ENCODE measurements at places on chromosomes 6 and 20.

- no peak for DNase-seq
Observed at GRCh38 chr20:14406495-14406894, 69.1 kb upstream of the FLRT3 start.

- DNase-seq: no peak
Observed at GRCh38 chr20:40686434-40686882, 2.6 kb downstream of the MAFB start.

DNA sequence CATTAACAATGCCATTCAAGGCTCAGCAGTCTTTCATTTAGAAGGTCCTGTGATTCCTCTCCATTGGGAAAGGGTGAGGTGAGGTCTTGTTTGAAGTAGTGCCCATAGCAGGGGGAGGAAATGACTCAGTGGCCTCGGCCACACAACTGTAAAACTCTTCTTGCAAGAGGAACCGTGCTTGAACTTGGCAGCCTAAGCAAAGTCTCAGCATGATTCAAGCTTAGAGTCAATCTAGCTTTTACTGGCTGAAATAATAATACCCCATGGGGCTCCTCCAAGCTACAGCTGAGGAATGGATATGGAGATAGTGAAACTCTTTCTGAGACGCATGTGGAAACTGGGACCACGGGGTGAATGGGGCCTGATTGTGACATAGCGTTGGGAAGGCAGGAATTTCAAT lies 428.2 kb downstream of the BMP2 start:
- DNase-seq: no peak

- DNase-seq: no peak
Observed at GRCh38 chr20:50344232-50345071, 153.8 kb downstream of the CEBPB start.

GRCh38 chr6:89037141-89037900 lies 43.2 kb upstream of the PNRC1 start:
- peak; percentile 5 for DNase-seq

GRCh38 chr20:45433316-45433715 lies 17.4 kb downstream of the PIGT start:
- no peak for DNase-seq

- DNase-seq: no peak
Observed at GRCh38 chr20:46507760-46508407, 5.5 kb downstream of the ZNF334 start.

DNA sequence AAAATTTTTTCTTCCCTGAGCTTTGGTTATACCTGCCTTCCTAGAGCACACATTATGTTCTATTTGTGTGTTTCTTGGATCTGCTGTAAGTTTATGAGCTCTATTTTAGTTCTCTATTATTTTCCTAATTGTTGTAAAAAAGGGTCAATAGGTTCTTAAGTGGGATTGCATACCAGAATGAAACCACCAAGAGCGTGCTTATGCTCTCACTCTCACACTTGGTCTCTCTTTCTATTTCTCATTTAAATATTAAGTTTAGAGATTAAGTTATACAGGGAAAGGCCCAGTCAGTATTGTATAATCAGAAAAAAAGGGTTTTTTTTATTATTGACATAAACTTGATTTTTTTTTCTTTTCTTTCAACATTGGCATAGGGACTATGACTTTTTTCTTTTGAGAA lies 96.8 kb downstream of the RIMS1 start:
- no peak for DNase-seq

- DNase-seq: no peak
Observed at GRCh38 chr20:15655295-15655874, 917.9 kb downstream of the KIF16B start.

- no peak for DNase-seq
Observed at GRCh38 chr6:33172688-33173534, 19.4 kb downstream of the COL11A2 start.

GRCh38 chr20:44224637-44225036 lies 14.1 kb upstream of the OSER1 start:
- DNase-seq: no peak

- no peak for DNase-seq
Observed at GRCh38 chr20:33022289-33022688, 9.2 kb upstream of the BPIFB6 start.

DNA sequence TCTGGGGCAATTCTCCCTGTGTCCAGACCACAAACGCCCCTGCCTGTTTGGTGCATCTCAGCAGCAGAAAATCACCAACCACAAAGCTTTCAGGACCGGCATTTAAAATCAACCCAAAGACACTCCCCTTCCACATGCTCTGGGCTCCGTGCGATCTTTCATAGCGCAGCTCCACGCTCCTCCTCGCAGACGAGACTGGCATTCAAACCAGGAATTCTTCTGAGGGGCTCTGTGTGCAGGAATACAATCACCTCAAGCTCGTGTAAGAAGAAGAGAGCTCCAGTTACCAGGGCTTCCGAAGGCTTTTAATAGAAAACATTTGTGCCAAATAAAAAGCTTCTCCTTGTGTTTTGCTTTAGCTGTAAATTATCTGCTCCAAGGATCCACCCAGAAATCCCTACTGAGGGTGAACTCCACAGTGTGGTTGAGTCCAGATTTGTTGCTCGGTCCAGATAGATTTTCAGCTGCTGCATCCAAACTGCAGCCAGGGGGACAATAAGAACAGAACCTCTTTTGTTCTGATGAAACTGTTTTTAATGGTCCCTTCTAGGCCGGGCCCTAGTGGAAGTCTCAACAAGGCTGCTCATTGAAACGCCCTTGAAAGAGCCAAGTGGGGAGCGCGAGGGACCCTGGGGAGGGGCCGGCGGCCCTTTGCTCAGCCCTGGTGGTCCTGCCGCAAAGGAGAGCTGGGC lies 16.4 kb upstream of the BMP7 start:
- peak; percentile 88 for DNase-seq

GRCh38 chr6:163764565-163764964 lies 350.0 kb downstream of the QKI start:
- DNase-seq: peak; percentile 22

- peak; percentile 20 for DNase-seq
Observed at GRCh38 chr20:21516861-21517565, 3.1 kb upstream of the NKX2-2 start.

GRCh38 chr20:14879020-14879697 lies 541.7 kb upstream of the FLRT3 start:
- DNase-seq: no peak

DNA sequence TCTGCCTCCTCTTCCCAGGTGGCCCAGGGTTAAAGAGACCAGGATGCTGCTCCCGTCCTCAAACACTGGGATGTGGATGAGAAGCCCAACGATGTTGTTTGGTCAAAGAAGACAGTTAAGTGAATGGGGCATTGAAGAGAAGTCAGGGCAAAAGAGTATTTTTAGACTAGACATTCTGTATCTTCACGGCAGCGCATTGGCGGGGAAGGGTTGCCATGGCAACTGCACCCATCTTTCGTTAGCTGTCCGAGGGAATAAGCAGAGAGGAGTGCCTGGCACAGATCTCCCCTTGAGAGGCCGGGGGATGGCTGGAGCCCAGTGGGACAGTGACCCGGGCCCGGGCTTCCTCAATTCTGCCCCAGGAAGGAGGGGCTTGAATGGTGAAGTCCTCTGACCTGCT lies 56.4 kb upstream of the GPR31 start:
- DNase-seq: peak; percentile 87

DNA sequence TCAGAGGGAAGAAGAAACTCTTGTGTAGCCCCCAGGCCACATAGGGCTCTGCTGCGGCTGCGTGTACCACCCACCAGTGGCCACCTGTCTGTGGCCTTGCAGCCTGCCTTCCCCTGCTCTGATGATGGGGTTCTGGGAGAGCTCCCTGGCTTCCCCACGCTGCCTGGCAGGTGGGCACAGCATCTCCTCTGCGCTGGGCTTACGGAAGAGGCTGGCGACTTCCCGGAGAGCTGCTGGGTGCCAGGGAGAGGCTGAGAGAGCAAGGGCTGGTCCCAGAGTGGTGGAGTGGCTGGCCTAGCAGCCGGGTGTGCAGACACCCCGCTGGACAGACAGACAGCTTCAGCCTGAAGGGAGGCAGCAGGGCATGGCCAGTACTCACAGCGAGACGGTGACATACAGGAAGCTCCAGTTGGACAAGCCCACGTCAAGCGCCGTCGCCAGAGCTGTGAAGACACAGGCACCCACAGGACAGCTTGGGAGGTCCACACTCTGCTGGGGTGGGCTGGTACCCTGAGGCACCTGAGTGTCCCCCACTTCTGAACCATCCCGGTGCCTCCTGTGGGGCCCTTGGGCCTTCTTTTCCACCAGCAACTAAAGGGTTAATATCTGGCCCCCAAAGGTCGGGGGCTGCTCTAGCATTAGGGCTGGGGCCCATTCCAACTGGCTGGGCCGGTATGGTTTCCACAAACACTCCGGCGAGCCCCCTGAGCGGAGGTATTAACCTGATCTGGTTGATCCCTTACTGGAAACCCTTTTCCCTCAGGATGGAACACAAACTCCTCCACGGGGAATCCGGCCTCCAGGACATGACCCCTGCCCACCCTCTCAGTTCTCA lies 48.1 kb upstream of the CDH22 start:
- DNase-seq: no peak

- DNase-seq: peak; percentile 56
Observed at GRCh38 chr6:124870611-124871459, 91.4 kb upstream of the RNF217 start.

- DNase-seq: no peak
Observed at GRCh38 chr6:65667916-65668656, 38.9 kb downstream of the EYS start.

DNA sequence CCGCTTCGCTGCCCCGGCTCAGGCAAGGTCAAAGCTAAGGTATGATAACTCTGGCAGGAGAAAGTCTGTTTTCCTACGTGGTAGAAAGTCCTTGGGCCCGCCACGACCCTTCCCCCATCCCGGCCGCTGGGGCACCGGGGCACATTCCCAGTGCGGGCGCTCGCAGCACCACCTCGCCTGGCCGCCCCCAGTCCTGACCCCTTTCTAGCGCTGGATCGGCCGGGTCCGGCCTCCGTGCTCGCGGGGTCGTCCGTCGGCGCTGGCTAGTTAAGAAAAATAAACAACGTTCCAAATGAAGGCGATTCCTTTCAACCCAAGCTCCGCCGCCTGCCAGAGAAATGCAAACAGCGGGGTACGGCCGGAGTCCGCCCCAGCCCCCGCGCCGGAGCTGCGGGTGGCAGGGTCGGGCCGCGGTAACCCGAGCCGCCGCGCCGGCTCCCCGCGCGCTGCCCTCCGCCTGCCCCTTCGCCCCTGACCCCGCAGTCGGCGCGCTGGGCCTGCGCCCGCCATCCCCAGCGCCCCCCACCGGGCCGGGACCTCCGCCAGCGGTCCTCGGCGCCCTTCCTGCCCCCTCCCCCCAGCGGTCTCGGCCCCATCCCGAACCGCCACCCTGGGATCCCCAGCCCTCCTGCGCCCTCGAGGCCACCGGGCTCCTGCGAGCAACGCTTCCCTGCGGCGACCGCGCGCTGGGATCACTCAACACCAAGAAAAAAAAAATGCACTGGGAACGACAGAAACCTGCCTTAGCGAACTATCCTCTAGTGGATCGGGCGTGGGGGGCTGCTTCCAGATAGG lies 37.6 kb downstream of the NCR2 start:
- peak; percentile 21 for DNase-seq
